AG09319 (cell line): ENCODE measurements at places on chromosomes 4 and X.

DNA sequence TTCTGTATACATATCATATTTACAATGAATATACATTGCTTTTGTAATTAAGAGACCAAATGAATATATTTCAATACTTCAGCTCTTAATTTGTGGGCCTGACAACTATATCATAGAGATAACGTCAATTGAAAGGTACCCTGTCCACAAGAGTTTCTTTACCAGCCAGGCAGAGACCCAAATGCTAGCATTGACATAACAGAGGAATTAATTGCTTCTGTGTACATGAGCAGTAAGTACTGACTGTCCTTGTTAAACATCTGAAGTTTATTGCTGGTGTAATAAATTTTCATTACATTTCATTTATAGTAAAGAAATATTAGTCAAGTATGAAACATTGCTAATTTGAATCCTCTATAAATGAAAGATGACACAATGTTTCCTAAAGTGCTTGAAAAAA lies 910.8 kb downstream of the CCSER1 start:
- DNase-seq = no peak

GRCh38 chr4:1715002-1715758 lies 3.1 kb upstream of the SLBP start:
- DNase-seq = no peak

GRCh38 chrX:142637206-142637605 lies 388.5 kb upstream of the SPANXN4 start:
- DNase-seq = no peak

GRCh38 chr4:81021981-81022380 lies 8.5 kb upstream of the BMP3 start:
- no peak for DNase-seq

- DNase-seq = no peak
Observed at GRCh38 chrX:9433596-9433995, 31.3 kb upstream of the TBL1X start.

GRCh38 chrX:134074151-134074550 lies 88.8 kb upstream of the GPC3 start:
- no peak for DNase-seq

DNA sequence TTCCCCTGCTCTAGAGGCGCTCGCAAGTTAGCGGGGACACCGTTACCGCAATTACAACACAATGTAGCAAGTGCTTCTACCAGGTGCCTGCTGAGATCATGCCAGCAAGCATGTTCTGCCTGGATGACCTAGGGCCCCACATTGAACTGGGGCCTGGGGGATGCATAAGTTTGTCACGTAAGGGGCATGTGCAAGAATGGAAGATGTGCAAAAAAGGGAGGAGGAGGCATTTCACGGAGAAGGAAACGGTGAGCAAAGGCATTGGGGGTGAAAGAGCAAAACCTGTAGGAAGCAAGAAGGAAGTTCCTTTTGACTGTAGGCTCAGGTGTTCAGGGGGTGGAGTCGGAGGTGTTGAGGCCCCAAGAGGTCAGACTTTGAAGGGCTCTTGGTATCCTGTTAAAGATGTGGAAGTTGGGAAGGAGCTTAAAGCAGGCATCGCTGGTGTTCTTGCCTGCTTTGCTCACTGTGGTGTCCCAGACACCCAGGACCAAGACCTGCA lies 602 bp upstream of the SCARB2 start:
- no peak for DNase-seq

GRCh38 chrX:48715876-48716502 lies 19.5 kb downstream of the SUV39H1 start:
- DNase-seq = no peak
